ENCODE measurements at places on chromosomes 3 and 15. TPM values are rescaled to one million over a fixed set of nuclear protein-coding genes. Genes with fewer than 3 reads are reported as not detected.

IL17RD gene
- total RNA-seq = 3.1 TPM

DNA sequence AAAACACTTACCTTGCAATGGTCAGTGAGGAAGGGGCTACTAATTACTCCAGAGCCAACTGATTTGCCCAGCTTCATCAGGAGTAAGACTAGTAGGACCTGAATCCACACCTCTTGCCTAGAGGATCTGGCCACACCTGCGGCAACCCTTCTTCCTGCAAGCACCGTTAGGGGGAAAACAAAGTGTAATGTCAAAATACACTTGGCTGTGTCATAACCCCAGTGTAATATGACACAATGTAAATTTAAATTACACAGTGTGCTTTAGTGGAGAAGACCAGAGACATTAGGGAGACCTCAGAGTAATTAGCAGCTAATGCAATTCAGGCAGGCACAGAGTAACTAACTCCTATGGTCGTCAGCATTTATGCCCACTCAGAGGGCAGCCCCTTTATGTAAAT, 308.5 kb upstream of the ARRDC4 start:
- H3K27me3 ChIP-seq = no peaks in the 10 kb centered on the region
- no peaks in the 10 kb centered on the region for H3K36me3 ChIP-seq
- no peak overlapping the region for H3K27ac ChIP-seq
- no peak for DNase-seq
- no peak overlapping the region for H3K4me3 ChIP-seq

DNA sequence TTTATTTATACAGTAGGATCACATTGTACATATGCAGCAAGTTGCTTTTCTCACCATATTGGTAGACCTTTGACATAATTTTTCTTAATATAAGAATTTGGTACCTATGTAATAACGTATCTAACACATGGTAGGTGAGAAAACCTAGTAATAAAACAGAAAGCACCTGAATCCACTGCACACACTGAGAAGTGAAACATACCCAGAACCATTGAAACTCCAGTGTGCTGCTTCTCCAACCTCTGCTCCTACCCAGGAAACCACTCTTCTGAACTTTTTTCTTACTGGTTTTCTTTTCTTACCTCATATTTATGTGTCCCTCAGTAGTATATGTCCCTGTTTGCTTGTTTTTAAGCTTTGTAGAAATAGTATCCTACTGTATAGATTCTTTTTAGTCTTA, 293.0 kb downstream of the UBE2E2 start:
- H3K4me1 ChIP-seq = no peaks in the 10 kb centered on the region
- H3K4me3 ChIP-seq = no peak overlapping the region
- no peaks in the 10 kb centered on the region for H3K27me3 ChIP-seq
- no peaks in the 10 kb centered on the region for H3K36me3 ChIP-seq
- H3K27ac ChIP-seq = no peak overlapping the region

- no peak for DNase-seq
- H3K4me1 ChIP-seq = no peaks in the 10 kb centered on the region
- no peaks in the 10 kb centered on the region for H3K27me3 ChIP-seq
Observed at GRCh38 chr3:51830345-51830744, 31.1 kb upstream of the IQCF2 start.

CPNE9 gene
- not detected for total RNA-seq
